Fibroblast of mammary gland (primary cell): ENCODE measurements at places on chromosomes 7 and 10.
A peak's percentile ranks its signal among the peaks of the same experiment; 100 is the strongest.

GRCh38 chr10:44968500-44969400, 9.1 kb downstream of the RASSF4 start:
- DNase-seq, result no peak

DNA sequence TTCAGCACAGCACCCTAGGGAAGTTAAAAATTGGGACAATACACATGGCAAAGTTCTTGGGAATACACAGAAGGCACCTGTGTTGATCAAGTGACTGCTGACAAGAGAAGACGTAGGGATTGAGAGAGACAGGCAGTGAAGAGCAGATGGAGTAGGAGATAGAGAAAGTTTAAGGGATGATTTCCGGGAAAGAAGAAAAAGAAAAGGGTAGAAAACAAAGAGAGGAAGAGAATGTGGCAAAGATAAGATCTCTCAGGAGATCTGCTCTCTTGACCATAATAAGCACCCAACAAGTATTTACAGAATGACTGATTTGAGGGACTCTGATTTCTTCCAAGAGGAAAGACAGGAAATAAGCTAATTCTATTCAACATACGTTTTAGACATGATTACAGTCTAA, 15.1 kb upstream of the RALA start:
- DNase-seq, result no peak

- DNase-seq, result peak; percentile 26
Measured at GRCh38 chr10:59585046-59585700, 124.5 kb downstream of the SLC16A9 start.

GRCh38 chr10:23344241-23344841, at the start of gene C10orf67:
Gene C10orf67 (minus strand): TSS chr10:23344797. CDS start chr10:23344774, 23 bp downstream.
- peak; percentile 45 for DNase-seq

DNA sequence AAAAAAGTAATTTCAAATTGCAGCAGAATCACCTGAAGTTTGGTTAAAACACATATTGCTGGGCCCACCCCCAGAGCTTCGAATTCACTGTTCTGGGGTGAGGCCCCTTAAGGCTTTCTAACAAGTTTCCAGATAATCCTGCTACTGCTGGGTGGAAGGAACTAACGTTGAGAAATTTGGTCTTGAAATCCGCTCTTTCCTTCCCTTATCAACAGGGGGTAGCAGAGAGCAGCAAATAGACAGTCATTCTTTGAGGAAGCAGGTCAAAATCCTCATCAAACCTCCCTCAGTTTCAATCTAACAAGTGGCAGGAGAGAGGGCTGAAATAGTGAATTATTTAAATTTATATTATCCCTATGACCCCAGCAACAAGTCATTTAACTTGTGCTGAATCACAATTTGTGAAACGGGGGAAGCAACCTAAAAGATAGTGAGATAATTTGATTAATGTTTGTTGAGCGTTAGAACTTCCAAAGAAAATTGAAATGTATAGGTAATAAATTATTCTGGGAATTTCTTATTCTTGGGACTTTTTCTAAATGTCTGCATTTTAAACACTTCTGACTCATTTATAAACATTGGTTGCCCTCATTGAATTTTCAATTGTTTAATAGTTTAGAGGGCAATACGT, 21.7 kb upstream of the MALSU1 start:
- DNase-seq, result peak; percentile 69

DNA sequence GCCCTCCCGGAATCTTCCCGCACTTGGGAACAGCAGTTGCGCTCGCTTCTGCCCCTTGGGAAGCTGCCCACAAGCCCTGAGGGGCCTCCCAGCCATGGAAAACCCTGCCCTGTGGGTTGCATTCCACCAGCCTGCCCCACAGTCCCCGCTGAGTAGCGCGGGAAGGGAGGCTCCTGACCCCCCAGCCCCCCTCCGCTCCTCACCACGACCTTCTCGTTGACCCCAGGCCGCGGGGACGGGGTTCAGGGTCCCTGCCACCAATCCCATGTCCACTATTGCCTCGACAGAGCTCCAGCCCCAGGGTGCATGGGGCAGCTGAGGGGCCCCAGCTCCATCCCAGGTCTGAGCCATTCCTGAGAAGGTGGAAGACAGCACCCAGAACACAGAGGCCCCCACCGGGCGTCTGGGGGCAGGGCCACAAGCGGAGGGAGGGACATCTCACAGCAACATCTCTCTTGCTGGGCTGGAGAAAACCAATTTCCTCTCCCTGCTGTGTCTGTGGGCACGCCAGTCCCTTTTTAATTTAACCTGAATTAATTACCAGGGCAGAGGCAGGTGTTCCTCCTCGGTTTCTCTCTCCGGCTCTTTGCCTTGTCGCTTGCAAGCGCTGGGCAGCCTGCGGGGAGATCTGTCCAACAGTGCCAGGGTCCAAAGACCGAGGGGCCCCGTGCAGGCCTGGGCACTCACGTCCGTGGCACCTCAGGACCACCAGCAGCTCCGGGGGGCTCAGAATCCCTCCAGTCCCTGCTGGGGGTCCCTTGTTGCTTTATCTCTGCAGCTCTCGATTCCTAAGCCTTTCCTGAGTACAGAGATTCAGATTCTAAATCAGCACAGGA, 57.9 kb downstream of the FOXL3 start:
- DNase-seq, result no peak

DNA sequence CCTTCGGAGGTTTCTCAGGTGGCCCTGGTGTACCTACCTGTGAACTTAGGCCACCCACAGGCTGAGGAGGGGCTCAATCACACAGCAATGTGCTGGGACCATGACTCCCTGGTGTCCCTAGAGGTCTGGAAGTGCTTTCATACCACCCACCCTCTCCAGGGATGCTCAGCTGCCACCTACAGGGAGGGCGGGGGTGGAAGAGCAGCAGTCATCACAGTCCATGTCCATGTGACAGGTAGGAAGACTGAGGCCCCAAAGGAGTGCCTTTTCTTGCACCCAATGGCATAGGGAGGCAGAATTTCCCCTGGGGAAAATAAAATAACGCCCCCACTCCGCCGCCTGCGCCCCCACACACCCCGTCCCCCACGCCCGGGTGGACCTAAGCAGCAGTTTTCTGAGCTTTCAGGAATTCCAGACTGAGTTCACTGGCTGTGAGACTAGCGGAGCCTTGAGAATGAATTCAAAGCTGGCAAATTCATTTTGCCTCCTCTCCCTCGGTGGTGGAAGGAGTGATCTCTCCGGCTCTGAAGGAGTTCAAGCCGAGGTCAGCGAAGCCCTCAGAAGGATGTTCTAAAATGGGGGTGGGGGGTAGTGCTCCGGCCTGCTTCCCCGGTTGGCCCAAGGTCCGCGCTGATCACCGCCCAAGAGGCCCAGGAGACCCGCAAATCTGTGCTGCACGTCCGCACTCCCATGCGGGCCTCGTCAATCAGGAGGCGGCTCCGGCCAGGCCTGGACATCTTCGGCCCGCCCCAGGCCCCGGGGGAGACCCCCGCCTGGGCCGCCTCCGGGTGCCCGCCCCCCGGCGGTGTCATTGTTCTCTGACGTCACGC, 2.1 kb upstream of the ZMIZ1 start:
- DNase-seq, result peak; percentile 60

- no peak for DNase-seq
Measured at GRCh38 chr10:82880776-82881290, 1005.8 kb downstream of the NRG3 start.

GRCh38 chr10:62665771-62666170, 138.7 kb upstream of the ADO start:
- no peak for DNase-seq

DNA sequence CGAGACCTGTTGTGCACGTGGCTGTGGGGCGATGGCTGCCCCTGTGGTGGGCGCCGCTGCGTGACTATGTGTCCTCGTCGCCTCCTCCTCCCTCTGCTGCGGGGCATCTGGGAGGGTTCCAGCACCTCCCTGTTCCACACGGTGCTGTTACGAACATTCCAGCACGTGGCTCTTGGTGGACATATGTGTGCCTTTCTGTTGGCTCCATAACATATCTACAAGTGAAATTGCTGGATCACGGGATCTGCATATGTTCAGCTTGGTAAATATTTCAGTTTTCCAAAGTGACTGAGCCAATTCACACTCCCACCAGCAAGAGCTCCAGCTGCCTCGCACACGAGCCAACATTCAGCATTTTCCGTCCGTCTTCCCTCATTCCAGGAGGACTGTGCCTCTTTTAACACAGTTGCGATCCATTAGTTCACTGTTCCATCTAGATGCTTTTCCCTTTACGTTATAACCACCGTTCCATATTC, 25.1 kb downstream of the SNX8 start:
- DNase-seq, result no peak

GRCh38 chr7:117322741-117323304, at the start of gene WNT2:
Gene WNT2 (minus strand): TSS chr7:117323058. CDS start chr7:117322989, 69 bp downstream.
- no peak for DNase-seq

GRCh38 chr10:50604049-50604640, 19.6 kb downstream of the SGMS1 start:
- DNase-seq, result peak; percentile 46

- no peak for DNase-seq
Measured at GRCh38 chr7:70669854-70670253, 462.1 kb upstream of the GALNT17 start.

- peak; percentile 66 for DNase-seq
Measured at GRCh38 chr10:96565774-96566173, 21.0 kb downstream of the TM9SF3 start.

GRCh38 chr7:6409091-6409490, 38.7 kb downstream of the DAGLB start:
- no peak for DNase-seq

DNA sequence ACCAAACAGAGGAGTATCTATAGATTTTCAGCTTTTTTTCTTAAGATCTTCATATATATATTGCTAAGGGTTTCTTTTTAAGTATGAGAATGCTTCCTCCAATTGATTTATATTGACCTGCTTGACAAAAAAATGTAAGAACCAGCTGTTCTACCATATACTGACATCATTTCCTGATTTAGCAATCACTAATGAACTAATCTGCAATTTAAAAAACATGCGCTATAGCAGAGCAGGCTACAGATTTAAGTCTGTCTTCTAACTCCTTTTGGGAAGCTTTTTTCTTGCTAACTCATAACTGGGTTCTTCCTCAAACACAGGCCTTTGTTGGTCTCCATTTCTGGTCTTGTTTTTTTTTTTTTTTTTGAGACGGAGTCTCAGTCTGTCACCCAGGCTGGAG, 33.2 kb downstream of the ABCC2 start:
- DNase-seq, result peak; percentile 52

GRCh38 chr7:131328377-131329175, 900 bp downstream of the MKLN1 start:
- DNase-seq, result peak; percentile 51

- no peak for DNase-seq
Measured at GRCh38 chr7:1667566-1668395, 2.3 kb upstream of the ELFN1 start.

DNA sequence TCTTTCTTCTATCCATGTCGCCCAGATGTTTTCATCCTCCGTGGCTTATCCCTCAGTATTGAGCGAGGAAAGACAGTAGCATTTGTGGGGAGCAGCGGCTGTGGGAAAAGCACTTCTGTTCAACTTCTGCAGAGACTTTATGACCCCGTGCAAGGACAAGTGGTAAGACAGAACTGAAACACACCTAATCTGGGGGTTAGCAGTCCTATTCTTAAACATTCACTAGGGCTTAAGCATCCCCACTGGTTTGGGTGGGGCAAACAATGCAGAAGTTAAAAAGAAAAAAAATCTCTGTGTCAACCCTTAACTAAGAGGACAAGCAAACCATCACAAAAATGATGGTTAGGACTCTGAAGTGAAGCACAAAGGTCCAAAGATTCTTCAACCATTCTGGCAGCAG, 43.8 kb downstream of the SP8 start:
- no peak for DNase-seq

GRCh38 chr10:45325116-45325515, 9.7 kb upstream of the OR13A1 start:
- no peak for DNase-seq

- DNase-seq, result peak; percentile 37
Measured at GRCh38 chr10:88555190-88555908, 27.8 kb downstream of the RNLS start.

GRCh38 chr7:108662783-108663362, 93.2 kb downstream of the DNAJB9 start:
- no peak for DNase-seq

DNA sequence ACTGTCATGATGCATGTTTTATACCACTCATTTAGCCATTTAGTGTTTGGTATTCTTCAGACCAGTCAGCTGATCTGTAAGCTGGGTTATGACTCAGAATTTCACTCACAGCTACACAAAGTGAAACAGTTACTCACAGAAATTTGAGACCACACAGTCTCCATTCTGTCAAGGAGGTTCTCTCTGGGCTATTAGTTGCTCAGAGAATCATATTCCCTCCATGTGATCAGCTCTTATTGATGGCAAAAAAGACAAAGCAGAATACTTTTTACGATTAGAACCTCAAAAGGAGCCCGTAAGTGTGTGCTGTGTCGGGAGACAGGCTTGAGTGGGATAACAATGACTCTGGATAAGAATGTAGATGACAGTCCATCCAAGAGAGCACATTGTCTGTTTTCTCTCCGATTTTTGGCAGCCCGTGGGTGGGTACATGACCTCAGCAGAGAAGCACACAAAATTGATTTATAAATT, 277.6 kb upstream of the SORCS1 start:
- peak; percentile 64 for DNase-seq

GRCh38 chr7:126605553-126605952, 647.2 kb downstream of the GRM8 start:
- DNase-seq, result no peak

- DNase-seq, result peak; percentile 37
Measured at GRCh38 chr10:92689663-92690210, at the start of gene HHEX. Gene HHEX (plus strand): TSS chr10:92689955. CDS start chr10:92689987, 32 bp downstream.

DNA sequence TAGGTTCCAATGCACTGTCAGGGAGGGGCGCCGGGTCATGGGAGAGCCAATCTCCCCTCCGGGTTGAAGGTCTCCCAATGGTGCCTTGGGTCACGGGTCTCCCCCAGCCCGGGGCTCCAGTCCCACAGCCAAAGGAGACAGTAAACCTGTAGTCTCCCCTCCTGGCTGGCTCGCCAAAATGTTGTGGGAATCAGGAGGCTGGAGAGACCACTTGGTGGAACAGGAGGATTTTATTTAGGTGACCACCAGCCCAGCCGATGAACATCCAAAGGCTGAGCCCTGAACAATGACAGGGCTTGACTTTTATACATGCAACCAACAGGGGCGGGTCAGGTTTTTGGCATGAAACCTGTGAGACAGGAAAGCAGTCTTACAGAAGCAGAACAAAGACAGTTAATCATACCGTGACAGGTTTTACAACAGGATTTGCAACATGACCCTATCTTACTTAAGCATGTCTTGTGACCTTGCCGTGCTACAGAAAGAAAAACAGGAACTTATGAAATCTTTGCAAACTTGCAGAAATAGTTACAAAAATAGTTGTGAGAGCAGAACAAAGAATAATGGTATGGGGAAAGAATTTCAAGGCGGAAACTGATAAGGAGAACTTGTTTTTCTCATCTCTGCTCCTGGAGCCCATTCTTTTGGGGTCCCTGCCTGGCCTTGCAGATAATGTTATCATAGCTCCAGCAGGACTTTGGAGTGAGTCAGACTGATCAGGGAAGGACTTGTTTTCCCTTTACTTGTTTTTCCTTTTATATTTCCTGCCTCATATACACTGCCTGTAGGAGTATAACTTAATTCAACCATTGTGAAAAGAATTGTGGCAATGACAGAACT, 7.1 kb downstream of the ERV3-1 start:
- peak; percentile 80 for DNase-seq

- DNase-seq, result peak; percentile 69
Measured at GRCh38 chr10:93030409-93030808, 30.2 kb upstream of the CYP26C1 start.
